ENCODE measurements at places on chromosomes 3 and 15.

- peak; percentile 31 for DNase-seq
Observed at GRCh38 chr3:197828-198491, 1.4 kb downstream of the CHL1 start.

DNA sequence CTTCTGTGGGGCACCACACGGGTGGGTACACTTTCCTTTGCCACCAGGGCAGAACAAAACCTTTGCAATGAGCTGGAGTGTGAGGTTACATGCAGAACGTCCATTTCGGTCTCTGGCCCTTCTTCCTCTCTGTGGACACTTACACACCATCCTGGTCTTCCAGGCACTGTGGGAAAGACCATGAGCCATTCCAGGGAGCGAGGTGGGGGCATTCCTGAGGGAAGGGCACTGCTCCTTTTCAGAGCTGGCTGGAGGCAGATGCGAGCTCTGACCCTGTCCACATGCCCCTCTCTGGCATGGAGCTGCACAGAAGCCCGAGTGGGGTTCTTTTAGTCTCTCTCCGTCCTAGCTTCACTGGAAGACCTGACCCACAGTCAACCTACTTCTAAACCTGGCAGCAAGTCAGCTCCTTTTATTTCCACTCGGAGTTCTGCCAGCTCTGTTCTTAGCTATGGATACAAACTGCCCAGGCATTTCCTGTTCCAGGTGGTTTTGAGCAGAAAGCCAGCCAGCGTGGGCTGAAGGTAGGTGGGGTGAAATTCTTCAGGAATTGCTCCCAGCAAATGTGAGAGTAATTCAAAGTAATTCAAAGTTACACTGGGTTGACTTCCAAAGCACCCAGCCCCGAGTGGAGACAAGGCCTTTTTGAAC is 281.4 kb downstream of the ADAMTS17 start:
- no peak for DNase-seq

- no peak for DNase-seq
Observed at GRCh38 chr3:120773932-120774331, 31.4 kb downstream of the GTF2E1 start.

- DNase-seq: no peak
Observed at GRCh38 chr15:57556040-57556439, 35.7 kb upstream of the MYZAP start.

- no peak for DNase-seq
Observed at GRCh38 chr3:171455603-171456550, 4.3 kb downstream of the TNIK start.

DNA sequence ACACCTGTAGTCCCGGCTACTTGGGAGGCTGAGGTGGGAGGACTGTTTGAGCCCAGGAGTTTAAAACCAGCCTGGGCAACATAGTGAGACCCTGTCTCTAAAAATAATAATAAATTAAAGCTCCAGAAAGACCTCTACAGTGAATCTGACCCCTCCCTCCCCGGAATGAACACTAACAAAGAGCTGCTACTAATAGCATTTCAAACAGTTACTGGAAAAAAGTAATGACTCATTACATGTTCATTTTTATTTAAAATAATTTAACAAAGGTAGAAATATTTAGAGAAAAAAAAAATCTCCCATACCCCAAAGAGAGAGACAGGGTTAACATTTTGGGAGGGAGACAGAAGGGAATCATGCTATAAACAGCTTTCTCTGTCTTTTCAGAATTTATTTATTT is 2.2 kb upstream of the UBA3 start:
- DNase-seq: no peak

GRCh38 chr3:114741066-114741465 is 406.0 kb downstream of the ZBTB20 start:
- DNase-seq: no peak

GRCh38 chr3:122929188-122930062 is 98.1 kb downstream of the SEMA5B start:
- no peak for DNase-seq

DNA sequence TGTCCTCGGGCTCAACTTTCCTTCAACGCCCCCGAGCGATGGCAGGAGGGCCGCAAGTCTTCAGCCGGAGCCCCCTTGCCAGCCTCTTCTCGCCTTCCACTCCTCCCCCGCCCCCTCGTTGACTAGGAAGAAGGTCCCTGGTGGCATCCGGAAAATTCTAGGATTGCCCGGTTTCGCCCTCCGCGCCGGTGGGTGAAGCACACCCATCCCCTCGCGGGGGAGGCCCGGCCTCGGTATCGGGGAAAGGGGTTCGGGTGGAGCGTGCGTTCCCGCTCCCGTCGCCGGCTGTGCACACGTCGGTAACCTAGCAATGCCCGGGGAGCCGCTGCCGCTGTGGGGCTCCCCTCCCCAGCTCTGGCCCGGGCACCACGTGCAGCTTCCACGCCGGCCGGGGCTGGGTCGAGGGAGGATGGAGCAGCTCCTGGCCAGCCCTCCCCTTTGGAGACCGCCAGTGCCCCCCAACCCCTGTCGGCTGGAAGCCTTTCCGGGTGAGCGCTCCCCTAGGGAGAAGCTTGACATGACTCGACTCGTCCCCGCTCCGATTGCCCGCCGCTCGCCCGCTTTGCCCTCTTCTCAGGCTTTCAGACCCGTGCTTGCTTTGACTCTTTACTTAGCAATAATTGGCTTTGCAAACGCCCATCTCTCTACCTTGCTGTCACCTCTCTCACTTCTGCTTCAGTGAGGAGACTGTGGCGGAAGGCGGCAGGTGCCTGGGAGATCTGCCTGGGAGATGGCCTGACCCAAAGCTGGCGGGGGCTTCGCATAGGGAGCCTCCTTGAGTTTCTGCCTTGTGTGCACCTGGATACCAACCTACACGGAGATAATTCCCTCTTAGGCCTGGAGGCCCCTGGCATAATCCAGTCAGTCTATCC is 1.3 kb downstream of the CACNA1D start:
- no peak for DNase-seq

GRCh38 chr15:38307251-38307650 is 54.6 kb downstream of the SPRED1 start:
- DNase-seq: no peak

DNA sequence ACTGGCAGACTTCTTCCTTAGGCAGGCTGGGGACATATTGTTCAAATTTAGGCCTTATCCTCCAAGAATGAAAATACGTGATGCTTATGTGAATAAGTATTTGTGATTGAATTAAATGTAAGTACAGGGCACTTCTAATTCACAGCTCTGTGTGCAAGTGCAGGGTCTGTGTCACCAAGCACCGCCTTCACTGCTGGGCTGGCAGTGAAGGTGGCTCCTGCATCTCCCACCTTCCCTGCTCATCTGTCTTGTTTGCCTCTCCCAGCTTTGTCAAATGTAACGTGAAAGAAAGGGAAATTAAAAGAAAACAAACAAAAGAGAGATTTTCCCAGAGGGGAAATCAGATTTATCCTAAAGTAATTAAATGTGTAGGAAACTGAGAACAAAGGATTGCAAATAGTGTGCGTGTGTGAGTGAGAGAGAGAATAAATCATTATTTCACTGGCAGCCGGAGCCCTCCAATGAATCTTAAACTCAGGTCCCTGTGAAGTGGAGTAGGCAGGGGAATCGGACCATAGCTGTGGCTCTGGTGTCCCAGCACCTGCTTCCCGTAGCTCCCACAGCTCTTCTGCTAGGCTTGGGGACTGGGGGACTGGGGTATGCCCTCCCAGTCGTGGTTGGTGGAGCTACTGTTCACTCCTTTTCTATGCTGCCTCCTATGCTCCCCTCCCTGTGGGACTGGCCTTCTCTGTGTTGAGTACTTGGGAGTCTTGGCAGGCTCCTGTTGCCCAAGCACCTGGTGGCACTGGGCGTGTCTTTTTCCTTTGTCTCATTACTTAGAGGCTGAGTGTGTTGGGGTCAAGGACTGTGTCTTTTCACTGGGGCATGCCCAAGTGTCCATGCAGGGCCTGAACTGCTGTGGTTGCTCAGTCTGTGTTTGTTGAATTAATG is 222.2 kb downstream of the EPHB1 start:
- no peak for DNase-seq

GRCh38 chr3:174206607-174207192 is 652.4 kb upstream of the NAALADL2 start:
- DNase-seq: no peak

DNA sequence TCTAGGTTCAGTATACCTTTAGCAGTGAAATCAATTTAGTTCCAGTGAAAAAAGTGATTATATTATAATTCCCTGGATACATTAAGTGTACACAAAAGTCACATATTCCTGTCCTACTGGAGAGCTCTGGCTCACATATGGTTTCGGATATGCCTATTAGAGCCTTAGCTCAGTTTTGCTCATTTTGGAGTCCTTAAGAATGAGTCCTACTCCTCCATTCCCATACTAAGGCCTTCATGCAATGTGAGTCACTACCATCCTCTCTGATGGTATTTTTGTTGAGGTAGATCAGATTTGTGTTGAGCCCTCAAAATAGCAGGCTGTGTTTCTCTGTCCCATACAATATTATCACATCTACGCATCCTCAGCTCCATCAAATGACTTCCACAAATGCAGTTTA is 294.2 kb upstream of the COL8A1 start:
- DNase-seq: no peak

DNA sequence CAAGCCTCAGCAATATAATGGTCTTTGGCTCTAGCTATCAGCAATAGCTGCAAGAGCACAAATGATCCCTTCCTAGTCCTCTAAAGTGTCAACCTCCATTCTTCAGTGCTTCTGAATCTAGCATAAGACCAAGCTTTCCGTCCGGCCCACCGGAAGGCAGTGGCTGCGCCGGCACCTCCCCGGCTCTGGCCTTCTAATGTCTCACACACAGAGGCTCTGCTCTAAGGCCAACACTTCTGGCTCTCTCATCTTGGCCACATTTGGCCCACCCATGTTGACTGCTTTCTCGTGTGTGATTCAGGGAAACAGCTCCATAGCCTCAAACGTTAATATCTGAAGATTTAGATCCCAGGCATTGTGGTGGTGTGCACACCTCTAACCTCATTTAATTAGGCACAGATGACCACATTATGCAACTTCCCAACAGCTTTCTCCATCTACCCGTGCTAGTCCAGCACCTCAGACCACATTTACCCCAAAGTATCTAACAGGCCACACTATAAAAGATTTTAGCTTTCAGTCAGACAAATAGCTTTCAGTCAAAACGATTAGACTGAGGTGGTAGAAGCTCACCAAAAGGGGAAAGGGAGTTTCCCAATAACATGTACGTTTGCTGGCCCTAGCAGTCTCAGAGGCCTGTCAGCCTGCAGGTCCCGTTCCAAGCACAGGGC is 19.3 kb downstream of the SLC51A start:
- DNase-seq: no peak

- peak; percentile 11 for DNase-seq
Observed at GRCh38 chr3:195106418-195106906, 164.5 kb downstream of the XXYLT1 start.

DNA sequence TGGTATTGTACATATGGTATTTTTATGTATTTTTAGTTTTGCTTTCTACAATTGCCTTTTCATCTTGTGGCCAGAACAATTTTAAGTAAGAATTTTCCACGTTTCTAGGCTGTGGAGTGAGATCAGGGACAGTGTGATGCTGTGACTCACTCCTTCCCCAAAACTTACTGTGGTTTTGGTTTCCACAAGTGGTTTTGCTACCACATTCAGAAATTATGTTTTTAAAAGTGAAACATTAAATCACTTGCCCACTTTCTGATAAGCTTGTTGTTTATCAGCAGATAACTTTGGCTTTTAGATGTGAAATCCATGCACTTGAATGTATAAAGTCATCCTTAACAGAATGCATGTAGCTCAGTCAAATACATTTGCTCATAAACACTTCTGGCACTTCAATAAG is 192.2 kb upstream of the THRB start:
- DNase-seq: no peak

- DNase-seq: no peak
Observed at GRCh38 chr15:98856532-98856907, 151.1 kb downstream of the PGPEP1L start.

GRCh38 chr3:150483226-150483625 is 63.1 kb downstream of the SERP1 start:
- no peak for DNase-seq

- DNase-seq: no peak
Observed at GRCh38 chr3:174051191-174051590, 653.6 kb downstream of the NLGN1 start.
